DMS153 (cell line): ENCODE measurements at places on chromosomes 7 and 10.
A peak's percentile ranks its signal among the peaks of the same experiment; 100 is the strongest.

- no peak for DNase-seq
Observed at GRCh38 chr10:14876764-14877163, 1.9 kb upstream of the SUV39H2 start.

DNA sequence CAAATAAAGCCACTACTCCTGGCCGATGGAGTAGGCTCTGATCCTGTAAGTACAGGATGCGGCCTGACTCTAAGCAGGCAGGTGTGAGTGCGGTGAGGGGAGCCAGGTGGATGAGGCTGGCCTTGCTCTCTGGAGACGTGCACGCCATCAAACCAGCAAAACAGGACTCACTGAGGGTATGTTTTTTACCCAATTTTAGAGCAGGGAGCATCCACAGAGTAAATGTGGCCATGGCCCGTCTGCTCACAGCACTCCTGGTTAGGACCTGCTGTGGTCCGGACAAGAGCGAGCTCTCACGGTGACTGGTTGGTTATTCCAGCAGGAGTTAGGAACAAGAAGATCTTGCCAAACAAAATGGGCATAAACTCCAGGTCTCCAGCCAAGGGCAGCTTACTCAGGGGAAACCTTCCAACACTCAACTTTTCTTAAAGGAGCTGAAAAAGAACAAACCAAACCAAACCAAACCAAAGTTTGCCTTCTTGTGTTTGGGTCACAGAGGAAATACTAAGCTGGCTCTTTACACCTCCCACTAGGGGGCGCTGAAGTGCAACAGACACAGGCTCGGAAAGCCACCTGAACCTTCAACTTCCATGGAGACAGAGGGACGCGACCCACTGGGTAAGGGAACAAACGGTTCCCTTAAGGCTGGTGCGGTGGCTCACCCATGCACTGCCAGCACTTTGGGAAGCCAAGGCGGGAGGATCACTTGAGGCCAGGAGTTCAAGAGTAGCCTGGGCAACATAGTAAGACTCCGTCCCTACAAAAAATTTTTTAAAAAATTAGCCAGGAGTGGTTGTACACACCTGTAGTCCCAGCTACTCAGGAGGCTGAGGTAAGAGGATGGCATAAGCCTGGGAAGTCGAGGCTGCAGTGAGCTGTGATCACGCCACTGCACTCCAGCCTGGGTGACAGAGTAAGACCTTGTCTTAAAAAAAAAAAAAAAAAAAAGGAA is 122.4 kb downstream of the CLEC2L start:
- peak; percentile 60 for DNase-seq

DNA sequence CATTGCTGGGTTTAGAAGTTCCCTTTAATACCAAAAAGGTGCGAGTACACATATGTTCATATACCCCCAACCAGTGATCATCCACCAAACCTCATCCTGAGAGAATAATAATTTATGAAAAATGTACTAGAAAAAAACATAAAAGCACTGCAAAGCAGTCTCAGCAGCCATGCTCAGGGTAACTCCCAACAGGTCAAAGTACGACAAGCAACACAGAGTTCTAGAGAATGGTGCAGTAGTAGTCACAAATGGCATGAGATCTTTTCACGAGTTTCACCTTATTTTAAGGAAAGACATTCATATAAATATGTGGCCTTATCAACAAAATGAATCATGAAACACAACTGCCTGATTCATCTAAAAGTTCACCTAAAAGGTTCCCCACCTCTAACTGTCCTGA is 338.5 kb downstream of the PARD3 start:
- no peak for DNase-seq

GRCh38 chr7:98911916-98912315 is 33.6 kb downstream of the TRRAP start:
- no peak for DNase-seq

- no peak for DNase-seq
Observed at GRCh38 chr7:156558198-156558597, 82.4 kb upstream of the RNF32 start.

- no peak for DNase-seq
Observed at GRCh38 chr10:83880252-83880791, 259.0 kb upstream of the GHITM start.

GRCh38 chr7:47944536-47945260 is 3.6 kb downstream of the PKD1L1 start:
- no peak for DNase-seq

DNA sequence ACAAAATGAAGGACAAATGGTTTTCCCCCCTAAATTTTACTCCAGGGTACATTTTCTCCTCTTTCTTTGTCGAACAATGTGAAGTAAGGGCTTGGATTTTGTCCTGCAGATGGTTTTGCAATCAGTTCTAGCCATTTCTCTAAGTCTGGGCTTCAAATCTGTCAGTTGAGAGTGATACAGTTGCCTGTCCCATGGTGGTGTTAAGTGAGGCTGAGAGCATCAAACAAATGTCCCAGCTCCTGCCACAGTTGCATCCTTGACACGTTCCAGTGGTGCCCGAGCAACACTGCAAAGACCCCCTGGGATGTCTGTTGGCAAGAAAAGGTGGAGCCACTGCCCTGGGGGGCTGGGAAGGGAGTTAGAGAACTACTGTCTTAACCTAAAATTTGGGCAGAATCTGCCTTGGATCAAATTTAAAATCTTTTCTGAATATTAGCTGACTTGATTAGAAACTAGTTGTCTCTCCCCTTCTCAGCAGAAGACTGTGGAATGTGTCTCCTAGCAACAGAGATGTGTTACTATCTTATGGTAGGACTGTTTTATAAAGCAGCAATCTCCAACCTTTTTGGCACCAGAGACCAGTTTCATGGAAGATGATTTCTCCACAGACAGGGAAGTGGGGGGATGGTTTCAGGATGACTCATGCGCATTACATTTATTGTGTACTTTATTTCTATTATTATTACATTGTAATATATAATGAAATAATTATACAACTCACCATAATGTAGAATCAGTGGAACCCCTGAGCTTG is 102.0 kb upstream of the STEAP1B start:
- no peak for DNase-seq

GRCh38 chr7:29723599-29723998 is 82.7 kb upstream of the WIPF3 start:
- no peak for DNase-seq

DNA sequence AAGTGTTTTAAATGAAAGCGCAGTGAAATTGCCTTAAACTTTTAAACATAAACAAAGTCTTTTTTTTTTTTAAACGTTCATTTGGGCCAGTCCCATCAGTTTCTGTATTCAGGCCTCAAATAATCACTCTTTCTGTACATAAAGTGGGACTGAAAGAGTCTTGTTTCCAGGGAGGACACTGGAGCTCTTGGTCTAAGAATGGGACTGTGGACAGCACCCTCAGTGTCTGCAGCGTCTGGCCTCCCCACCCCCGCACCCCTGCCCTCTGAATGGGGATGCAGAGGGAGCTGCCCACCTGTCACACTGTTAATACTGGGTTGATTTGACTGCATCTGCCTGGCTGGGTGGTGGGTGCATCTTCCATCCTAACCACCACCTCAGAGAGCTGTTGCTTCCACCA is 5.2 kb downstream of the ZNF365 start:
- DNase-seq = no peak

DNA sequence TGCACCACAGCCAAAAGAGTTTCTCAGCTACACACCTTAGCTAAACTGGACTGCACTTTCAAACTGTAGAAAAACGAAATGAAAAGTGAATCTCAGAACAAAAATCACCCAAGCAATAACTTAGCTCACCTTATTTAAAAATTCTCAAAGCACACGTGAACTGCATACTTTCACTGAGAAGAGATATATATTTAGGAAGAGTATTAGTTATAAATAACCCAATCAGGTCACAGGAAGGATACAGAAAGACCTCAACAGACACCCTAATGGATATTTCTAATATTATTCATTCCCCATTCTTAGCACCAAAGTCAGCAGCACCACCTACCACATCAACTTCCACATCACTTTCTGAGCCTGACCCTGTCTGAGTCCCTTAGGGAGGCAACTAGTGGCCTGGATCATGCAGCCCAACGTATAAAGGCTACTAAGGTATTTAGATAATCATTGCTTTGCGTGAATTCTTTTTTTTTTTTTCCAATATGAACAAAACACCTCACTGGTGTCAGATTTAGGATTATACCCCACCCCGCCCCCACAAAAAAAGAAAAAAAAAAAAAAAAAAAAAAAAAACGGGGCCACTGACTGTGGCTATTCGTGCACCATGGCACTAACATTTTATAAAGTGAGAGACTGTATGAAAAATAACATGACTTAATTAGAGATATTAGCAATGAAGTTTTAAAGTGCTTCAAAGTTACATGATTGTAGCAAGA is 2.6 kb downstream of the ABI1 start:
- no peak for DNase-seq

- DNase-seq = no peak
Observed at GRCh38 chr10:34479520-34480179, 335.4 kb downstream of the PARD3 start.

GRCh38 chr7:111091593-111092358 is 849 bp downstream of the LRRN3 start:
- DNase-seq = peak; percentile 21

DNA sequence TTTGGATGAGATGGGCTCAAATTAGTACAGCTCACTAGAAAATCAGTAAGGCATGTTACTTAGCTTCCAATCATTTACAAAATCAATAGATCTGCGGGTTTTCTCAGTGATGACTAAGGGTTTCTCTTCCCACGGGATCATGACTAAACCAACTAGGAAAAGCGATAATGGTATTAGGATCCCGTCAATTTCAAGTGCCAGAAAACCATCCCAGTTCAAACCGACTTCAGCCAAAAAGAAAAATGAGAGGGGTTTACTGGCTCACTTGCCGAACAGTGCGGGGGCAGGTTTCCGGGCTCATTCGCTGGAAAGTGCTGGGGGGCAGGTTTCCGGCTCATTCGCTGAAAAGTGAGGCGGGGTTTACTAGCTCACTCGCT is 62.1 kb upstream of the LYZL2 start:
- DNase-seq = no peak

- no peak for DNase-seq
Observed at GRCh38 chr10:71712572-71713134, 6.9 kb downstream of the C10orf105 start.

DNA sequence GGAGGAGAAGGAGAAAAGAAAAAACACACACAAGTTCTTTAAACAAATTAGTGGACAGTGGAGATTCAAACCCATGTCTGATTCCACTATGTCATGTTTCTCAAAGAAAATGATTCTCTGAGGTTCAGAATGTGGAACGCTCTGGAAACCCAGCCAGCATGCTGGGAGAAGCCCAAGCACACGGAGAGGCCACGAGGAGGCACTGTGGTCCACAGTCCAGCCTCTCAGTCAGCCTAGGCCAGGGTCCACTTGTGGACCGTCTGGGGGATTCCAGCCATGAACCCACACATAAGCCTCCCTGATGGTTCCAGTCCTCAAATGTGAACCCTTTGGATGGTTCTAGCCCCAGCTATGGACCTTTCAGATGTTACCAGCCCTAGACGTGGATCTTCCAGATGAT is 73.4 kb downstream of the CAV1 start:
- DNase-seq = no peak

DNA sequence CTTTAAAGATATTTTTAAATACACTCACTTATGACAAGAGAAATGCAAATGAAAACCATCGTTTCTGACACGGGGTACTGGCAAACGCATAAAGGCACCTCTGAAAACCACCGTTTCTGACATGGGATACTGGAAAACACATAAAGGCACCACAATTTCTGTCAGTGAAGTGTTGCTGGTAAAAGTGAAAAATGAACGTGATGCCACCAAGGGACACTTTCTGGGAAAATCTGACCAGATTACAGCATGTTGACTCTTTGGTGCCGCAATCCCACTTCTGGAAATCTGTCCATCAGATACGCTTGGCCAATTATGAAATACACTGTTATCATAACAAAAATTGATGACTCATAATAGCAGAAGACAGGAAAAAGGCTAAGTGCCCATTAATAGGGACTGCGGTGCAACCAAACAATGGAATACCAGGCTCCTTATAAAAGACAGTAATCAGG is 131.7 kb downstream of the ZMYND11 start:
- no peak for DNase-seq

DNA sequence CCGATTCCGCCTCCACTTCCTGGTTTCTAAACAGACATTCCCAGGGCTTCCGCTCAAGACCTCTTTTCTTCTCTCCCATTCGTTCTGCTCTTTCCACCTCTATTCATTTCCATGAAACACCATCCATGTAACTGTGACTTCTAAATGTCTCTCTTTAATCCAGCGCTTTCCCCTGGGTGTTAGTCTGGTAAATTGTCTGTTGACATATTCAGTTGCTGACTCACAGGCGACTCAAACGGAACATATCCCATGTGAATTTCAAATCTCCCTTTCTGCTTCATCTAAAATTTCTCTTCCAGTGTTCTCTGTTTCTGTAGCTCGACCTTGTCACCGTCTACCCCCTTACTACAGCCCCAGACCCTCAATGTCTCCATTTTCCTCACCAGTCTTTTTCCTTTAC is 119.1 kb downstream of the PFKFB3 start:
- no peak for DNase-seq

DNA sequence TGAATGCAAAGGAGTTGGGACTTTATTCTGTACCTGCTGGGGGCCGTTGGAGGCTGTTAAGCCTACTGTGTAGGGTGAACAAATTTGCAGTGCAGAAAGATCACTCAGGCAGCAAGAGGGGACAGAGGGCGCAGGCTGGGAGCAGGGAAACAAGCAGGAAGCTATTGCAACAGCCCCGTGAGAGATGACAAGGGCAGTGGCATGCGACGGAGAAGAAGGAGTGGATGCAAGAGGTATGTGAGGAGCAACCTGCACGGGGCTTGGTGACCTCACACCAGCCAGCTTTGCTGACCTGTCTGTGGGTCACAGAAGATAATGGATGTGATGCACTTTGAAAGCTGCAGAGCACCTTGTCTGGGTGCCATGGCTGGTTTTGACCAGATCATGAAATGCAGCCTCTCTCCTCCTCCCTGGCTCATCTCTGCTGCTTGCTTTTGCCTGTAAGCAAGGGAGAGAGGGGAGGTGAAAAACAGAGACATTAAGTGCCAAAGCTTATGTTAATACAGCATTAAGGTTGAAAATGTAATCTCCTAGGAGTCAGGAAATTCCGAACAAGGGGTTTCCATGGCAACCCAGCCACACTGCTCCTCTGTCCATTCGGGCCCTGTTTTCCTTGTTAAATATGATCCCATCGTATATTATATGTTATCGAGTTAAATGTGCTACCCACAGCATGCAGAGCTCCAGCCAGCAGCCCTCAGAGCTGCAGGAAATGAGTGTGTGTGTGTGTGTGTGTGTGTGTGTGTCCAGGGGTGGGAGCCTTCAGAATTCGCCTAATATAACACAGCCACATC is 314.3 kb upstream of the ZMIZ1 start:
- DNase-seq = no peak

DNA sequence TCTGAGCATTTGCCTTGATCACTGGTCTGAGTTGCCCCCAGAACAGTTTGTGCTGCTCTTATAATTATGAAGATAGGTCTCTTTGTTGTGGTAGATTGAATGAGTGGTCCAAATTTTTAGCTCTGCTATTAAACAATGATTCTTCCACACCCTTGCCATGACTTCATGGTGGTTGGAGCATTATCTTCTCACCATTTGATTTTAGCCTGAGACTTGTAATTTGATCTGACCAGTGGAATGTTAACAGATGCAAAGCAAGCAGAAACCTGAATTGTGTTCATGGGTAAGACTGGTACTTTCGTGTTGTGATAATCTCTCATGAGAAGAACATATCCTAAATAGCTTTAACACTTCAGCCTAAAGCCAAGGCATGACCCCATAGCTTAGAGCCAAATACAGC is 139.1 kb downstream of the TFPI2 start:
- no peak for DNase-seq
